ENCODE measurements at places on chromosomes 2 and 18.
A peak's percentile ranks its signal among the peaks of the same experiment; 100 is the strongest.

GRCh38 chr2:218284106-218284811 lies 8.0 kb downstream of the TMBIM1 start:
- DNase-seq, result peak; percentile 53

GRCh38 chr18:33154049-33154448 lies 286.5 kb downstream of the CCDC178 start:
- DNase-seq, result no peak

DNA sequence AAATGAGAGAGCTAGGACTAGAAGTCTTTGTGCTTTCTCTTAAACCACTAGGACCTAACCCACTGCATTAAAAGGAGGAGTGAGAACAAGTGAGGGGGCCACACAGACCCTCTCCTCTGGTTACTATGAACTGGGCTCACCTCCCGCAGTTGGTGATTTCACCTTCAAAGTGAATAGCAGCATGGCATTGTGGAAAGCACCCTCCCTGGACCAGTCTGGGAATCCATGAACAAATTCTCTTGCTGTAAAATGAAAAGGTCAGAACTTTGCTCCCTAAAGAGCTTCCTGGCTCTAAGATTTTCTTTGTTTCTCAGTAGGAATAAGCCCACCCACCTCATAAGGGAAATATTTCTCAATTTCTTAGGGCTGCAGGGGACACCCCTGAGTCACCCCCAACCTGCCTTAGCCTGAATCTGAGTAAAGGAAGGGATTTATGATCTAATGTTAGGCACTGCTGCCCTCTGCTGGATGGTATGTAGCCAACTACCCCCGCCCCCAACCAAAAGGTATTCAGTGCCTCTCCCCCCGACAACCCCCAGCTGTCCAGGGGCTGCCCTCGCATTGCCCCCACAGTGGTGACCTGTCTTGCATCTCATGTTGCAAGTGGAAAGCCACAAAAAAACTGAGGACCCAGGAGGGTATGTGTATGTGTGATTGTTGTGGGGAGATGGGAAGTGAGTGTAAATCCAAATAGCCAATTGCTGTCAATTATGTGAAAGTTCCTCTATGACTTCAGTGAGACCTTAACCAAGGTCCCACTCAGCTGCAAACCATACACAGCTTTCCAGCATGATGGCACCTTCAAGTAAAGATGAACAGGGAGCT lies 230.9 kb upstream of the SLC14A2 start:
- peak; percentile 31 for DNase-seq

DNA sequence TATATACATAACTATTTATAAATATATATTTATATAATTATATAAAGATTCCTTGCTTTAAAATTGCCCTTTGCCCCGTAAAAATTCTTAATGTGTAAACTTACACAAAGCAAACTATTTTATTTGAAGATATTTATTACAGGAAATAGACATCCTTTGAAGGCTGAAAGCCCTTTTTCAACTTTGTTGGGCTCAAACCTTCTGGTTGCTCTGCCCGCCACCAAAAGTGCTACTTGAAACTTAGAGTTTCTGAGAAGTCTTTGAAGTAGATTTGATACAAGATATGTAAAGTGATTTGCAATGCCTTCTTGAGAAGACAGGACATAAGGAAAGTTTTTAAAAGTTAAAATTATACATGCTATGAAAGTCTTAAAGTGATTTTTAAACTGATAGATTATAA lies 36.6 kb upstream of the METAP1D start:
- DNase-seq, result no peak

DNA sequence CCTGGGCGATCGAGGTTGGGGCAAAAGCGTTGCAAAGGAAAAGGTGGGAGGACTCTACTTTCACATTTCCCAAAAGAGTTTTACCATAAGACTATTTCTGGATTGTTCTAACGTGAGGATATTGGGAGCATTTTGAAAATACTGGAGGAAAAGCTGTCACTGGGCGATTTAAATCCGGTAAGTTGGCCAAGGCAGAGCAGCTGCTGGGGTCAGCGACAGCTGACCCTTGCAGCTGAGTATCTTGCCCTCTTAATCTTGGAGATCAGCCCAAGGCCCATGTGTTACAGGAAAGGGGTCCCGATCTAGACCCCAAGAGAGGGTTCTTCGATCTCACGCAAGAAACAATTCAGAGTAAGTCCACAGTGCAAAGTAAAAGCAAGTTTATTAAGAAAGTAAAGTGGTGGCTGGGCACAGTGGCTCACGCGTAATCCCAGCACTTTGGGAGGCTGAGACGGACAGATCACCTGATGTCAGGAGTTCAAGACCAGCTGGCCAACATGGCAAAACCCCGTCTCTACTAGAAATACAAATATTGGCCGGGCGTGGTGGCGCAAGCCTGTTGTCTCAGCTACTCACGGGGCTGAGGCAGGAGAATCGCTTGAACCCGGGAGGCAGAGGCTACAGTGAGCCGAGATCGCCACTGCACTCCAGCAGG lies 964 bp upstream of the ST3GAL5 start:
- no peak for DNase-seq

DNA sequence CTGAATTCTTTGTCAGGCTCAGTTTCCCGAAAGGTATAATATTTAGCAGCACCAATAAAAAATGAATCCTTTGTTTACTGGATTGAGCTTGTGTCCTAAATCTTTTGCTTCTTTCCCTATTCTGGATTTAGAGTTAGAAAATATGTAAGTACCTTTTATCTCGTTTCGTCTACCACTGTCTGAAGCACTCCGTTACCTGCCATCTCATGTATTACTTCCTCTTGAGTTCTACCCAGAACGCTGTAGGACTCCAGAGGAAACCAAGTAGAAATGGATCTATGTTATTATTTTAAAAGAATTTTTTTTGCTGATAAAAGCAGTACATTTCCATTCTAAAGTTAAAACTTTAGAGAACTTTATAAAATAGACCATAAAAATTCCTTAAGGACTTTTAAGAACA lies 13.5 kb downstream of the ANKRD12 start:
- no peak for DNase-seq

DNA sequence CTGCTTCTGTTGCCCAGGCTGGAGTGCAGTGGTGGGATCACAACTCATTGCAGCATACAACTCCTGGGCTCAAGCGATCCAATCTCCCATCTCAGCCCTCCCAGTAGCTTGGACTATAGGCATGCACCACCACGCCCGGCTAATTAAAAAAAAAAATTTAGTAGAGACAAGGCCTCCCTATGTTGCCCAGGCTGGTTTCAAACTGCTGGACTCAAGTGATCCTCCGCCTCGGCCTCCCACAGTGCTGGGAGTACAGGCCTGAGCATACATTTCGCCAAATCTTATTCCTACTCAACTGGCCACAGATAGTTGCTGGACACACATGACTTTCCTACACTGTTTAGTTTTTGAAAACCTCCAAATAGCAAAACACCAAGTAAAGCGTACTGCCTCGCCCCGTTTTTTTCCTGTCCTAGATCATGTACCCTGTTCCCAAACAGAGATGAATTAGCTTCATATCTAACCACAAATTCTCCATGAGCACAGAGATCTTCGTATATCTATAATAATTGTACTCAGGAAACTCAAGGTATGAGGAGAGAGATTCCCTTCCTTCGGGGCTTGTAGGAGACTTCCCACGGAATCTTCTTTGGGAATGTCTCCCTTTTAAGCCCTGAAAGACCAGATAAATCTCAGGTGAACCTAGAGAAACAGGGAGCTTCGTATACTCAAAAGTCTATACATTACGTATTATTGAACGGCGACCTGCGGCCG lies 598 bp upstream of the C2orf69 start:
- no peak for DNase-seq

DNA sequence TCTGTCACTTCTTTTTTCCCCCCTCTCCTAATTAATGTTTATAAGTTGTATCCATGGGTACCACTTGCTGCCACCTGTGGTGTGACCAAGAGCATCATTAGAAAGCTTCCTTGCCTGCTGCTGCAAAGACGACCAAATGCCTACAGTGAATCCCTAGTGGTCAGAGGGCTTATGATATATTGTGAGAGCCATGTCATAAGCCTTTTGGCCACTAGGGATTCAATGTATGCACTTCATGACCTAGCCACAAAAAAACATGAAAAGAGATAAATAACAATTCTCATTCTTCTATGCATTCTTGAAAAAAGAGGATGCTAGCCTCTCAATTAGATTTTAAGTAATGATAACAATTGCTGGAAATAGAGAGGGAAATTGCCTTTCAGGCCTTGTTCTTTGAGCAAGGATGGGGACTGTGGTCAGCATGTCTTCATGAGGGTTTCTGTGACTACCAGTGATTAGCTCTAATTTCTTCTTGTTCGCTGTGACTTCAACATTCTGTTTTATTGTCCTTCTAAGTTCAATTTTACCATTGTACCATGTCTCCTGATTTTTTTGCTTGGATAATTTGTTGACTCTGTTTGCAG lies 435.3 kb downstream of the TGIF1 start:
- no peak for DNase-seq

DNA sequence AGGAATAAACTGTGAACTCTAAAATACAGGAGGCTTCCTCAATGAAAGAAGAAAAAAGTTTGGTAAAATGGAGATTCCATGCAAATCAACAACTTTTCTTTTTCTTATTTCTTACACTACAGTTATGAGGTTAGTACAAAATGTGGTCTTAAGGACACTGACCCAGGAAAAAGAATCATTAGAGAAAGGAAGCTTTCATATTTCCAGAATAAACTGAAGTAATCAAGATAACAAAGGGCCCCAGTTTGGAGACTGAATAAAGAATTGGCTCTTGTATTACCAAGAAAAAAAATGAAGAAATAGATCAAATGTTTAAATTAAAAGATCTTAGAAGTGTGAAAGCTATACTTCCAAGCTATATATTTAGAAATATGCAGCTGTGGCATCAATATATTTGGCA lies 72.3 kb downstream of the SLC66A3 start:
- DNase-seq, result no peak

- no peak for DNase-seq
Measured at GRCh38 chr2:55968941-55969340, 45.4 kb upstream of the EFEMP1 start.

DNA sequence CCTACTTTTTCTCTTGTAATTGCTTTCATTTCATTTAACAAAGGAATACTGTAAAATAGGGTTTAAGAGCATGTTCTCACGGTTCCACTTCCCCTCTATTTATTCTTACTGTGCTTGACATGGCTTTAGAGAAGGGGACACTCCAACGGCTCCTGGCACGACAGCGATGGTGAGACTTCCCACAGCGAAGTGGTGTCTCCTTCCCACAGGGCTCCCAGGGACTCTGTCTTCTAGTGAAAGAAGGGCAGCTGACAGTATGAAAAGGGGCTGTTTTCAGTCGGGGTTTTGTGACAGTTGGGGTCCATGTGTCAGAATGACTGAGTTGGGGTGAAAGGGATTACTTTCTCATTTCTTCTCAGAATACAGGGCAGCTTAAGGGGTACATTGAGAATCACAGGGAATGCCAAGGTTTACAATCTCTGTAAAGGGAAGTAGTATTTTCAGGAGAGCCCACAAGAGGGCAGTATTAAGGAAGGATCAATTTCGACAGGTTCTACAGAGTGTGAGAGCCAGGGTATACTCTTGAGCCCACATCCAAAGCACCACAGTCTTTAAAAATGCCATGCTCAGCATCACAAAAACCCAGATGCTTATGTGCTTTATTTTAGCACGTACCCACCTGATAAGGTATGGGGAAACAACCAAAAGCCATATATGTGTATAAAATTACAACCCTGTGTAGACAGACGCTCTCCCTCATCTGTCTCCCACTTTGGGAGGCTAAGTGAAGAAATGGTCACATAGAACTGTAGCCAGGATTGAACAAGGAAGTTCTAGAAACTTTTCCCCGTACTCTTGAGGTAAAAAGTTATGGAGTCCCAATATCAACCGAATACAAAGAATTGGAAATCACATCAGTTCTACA lies 31.3 kb upstream of the RAPGEF4 start:
- DNase-seq, result no peak

GRCh38 chr18:6951336-6952090 lies 166.1 kb downstream of the LAMA1 start:
- DNase-seq, result no peak

DNA sequence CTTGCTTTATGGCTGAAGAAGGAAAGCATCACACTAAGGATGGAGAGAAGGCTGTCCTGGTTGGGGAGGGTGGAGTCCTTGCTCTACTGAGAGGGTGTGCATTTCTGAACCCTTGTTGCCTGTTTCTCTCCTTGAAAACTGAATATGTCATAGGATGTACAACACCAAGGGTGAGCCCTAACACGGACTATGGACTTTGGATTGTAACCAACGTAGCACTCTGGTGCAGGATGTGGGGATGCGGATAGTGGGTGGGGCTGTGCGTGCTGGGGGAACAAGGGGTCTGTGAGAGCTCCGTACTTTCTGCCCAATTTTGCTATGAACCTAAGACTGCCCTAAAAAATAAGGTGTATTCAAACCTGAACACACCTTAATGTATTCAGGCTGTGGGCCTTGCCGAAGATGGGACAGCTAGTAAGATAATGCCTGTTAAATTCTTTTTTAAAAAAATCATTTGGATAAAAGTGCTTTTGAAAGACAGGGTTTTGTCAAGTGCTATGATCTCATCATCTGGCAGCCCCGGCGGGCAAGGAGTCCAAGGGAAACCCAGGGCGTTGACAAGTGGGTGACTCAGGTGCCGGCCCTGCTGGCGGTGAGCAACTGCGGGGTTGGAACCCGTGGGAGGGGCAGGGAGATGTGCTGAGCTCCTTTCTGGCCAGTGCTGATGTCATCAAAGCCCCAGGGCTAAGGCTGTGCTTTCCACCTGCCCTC lies 54.0 kb downstream of the GATA6 start:
- DNase-seq, result no peak

DNA sequence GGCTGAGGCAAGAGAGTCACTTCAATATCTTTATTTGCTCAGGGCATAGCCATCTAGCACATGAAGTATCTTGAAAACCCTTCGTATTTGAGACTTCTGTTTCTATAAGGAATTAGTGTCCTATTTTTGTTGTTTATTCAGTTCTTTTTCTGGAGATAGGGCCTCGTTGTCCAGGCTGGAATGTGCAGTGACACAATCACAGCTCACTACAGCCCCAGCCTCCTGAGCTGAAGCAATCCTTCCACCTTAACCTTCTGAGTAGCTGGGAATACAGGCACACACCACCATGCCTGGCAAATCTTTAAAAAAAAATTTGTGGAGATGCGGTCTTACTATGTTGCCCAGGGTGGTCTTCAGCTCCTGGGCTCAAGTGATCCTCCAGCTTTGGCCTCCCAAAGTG lies 50.6 kb downstream of the PSMD14 start:
- no peak for DNase-seq

- DNase-seq, result no peak
Measured at GRCh38 chr2:144835634-144836350, 315.9 kb upstream of the ZEB2 start.

- no peak for DNase-seq
Measured at GRCh38 chr2:76829374-76830234, 692.6 kb downstream of the LRRTM4 start.

- DNase-seq, result no peak
Measured at GRCh38 chr2:54657664-54658083, 65.8 kb upstream of the EML6 start.

GRCh38 chr2:199119796-199120195 lies 337.9 kb downstream of the SATB2 start:
- DNase-seq, result no peak

Data from activated T-cell treated with anti-CD3 and anti-CD28 coated beads for 24 hours (primary cell).